ENCODE measurements at places on chromosomes 6 and 20.

- DNase-seq, result no peak
Measured at GRCh38 chr6:157471077-157471686, 90.2 kb downstream of the ZDHHC14 start.

DNA sequence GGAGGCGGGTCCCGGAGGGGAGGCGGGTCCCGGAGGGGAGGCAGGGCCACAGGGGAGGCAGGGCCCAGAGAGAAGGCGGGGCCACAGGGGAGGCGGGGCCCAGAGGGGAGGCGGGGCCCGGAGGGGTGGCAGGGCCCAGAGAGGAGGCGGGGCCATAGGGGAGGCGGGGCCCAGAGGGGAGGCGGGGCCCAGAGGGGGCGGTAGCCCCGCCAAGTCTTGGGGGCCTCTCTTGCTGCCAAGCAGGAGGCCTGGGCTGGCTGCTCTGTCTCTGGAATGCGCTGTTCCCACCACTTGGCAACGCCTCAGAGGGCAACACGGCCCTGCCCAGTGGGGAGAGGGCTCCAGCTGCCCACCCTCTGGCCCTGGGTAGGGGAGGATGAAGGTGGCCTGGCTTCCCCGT, 80.5 kb downstream of the YTHDF1 start:
- no peak for DNase-seq

- no peak for DNase-seq
Measured at GRCh38 chr6:129648819-129649491, 61.0 kb downstream of the ARHGAP18 start.

- no peak for DNase-seq
Measured at GRCh38 chr6:74764486-74764885, 441.4 kb downstream of the COL12A1 start.

DNA sequence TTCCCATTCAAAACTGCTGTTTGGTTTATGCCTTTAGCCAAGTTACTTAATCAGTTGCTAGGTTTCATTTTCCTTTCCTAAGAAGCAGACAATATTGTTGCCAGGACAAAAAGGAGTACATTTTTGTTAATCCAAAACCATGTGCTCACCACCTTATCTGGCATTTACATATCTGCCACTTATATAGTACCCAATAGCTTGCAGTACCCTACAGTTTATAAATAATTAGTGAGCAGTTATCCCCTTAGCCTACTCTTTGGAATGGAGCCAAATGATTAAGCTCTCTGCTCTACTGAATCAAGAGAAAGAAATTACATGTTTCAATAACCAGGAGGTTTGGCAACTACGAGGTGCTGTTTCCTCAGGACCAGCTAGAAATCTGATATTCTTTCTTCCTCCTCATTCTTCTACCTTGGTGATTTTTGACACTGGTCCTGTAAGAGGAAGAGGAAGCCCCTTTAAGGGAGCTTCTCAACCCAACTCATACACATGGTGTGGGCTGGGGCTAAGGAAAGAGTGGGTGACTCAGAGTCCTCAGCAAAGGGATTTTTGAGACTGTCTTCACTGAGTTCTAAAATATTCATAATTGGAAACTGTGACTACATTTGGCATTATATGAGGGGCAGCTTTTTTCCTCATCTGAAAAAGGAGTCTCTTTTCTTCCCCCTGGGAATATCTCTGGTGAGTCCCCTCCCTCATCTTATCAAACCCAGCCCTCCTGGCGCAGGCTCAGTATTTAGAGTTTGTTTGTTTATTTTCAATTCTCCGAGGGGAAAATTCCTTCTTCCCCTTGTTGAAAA, 1.5 kb downstream of the ZNFX1 start:
- no peak for DNase-seq

- no peak for DNase-seq
Measured at GRCh38 chr20:62252342-62252966, 14.1 kb downstream of the OSBPL2 start.

DNA sequence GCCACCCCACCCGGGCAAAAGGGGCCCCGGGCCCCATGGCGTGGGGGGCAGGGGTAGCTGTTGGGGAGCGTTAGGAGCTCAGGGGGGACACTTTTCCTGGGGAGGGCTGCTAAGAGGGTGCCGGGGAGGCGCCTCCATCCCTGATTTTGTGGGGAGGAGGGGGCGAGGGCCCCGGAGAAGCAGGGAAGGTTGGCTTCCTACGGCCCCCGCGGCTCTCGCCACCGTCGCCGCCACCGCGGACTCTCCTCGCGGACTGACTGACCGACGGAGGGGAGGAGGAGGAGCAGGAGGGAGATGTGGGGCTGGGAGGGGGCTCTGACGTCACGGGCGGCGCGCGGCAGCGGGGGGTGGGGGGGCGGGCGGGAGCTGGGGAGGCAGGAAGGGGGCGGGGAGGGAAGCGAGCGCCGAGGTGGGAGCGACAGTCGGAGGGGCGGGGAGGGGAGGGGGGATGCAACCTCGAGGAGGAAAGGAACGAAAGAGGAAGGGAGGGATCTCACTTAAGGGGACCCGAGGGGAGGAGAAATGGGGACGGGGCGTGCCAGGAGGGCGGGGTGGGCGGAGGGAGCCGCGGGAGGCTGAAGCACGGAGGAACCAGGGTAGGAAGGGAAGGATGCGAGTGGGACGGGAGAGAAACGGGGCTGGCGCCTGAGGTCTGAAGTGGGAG, 5.1 kb downstream of the GABBR1 start:
- no peak for DNase-seq

DNA sequence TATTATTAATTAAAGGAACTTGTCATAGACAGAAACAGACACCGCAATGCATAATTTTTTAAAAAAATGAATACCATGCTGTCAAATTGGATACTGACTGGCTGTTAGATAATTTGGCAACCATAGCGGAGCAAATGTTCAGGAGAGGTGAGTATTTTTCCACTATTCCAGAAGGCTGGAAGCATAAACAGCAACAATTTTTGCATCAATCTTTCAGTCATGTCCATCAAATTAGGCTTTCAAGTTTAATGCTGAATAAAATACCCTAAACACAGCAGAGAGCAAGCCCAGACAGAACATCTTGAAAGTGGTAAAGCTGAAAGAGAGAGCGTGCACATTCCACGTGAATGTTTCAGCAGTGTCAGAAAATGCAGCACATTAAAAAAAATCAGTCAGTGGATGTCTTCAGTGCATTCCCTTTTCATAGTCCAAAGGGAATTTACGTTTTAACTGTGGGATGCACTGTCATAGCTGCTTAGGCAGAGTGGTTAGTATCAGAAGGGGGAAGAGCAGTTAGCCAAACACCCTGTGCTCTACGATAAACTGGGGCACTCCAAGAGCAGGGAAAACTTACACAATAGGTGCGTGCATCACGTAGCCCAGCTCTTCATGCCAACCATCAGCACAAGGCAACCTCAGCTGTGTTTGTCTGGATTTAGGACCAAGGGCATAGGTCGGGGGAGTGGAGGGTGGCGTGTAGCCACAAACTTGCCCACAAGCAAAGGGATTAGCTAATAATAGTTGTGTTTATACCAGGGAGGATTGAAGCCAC, 116.2 kb upstream of the STMND1 start:
- no peak for DNase-seq

- DNase-seq, result no peak
Measured at GRCh38 chr6:159833556-159833955, 33.5 kb downstream of the PNLDC1 start.

GRCh38 chr6:43887340-43887858, 117.4 kb downstream of the VEGFA start:
- no peak for DNase-seq

GRCh38 chr6:53045891-53046673, 19.1 kb upstream of the FBXO9 start:
- no peak for DNase-seq

DNA sequence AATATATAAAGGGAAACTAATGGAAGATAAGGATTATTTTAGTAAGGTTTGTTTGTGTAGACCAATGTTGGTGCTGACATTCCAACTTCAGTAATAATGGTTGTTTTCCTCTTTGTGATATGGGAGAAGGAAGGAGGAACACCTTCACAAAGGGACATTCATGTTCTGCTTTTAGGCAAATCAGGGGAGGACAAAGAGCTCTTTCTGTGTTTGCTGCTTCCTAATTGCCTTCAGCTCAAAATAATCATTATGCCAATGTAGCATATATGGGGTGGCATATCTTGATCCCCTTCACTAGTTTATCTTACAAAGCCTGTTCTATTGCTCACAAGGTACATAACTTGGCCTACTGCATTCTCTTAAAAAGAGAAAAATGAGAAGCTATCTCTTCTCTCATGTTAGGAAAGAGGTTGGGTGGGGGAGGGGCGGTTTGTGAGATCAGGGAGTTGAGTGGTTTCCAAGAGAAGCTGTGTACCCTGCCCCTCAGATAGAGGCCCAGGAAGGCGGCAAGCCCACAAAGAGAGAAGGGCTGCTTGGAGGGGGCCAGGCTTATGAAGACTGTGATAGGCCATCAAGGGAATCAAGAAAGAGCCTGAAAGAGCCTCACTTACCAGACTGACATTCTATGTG, 4.7 kb upstream of the ADGRG6 start:
- no peak for DNase-seq

DNA sequence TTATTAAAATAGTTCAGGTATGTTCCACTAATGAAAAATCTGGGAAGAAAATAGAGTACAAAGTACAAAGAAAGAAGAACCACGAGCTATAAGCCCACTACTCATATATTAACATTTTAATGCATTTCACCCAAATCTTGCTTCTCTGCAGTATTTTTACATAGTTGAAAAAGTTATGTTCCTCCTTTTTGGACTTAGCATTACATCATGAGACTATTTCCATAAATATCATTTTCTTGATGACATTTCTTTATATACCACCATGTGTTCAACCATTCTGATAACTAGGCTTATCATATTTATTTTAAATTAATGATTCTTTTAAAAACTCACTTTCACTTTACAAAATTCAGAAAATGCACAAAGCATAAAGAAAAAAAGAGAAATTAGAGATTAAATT, 3.0 kb downstream of the IPCEF1 start:
- no peak for DNase-seq

DNA sequence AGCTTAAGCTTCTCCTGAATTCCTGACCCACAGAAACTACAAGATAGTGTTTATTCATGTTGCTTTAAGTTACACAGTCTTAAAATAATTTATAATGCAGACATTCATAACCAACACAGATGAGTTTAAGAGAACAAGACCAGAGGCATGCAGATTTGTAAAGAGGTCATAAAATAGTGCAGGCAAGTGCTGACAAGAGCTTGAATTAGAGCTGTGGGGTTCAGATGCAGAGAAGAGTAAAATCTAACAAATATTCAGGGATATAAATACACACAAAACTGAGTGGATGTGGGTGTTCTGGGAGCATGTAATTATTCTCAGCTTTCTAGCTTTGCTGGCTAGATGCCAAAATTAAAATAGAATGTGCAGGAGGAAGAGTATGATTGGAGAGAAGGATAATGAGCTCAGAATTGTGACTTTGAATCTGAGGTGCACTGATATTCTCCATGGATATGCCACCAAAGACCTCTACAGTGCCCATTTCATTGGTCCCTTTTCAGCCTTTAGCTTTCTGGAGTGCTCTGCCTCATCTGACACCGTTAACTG, 291.9 kb upstream of the SGK1 start:
- no peak for DNase-seq

GRCh38 chr6:109093732-109094415, 772 bp downstream of the SESN1 start:
- no peak for DNase-seq

- no peak for DNase-seq
Measured at GRCh38 chr6:37072526-37072925, 67.1 kb downstream of the FGD2 start.

DNA sequence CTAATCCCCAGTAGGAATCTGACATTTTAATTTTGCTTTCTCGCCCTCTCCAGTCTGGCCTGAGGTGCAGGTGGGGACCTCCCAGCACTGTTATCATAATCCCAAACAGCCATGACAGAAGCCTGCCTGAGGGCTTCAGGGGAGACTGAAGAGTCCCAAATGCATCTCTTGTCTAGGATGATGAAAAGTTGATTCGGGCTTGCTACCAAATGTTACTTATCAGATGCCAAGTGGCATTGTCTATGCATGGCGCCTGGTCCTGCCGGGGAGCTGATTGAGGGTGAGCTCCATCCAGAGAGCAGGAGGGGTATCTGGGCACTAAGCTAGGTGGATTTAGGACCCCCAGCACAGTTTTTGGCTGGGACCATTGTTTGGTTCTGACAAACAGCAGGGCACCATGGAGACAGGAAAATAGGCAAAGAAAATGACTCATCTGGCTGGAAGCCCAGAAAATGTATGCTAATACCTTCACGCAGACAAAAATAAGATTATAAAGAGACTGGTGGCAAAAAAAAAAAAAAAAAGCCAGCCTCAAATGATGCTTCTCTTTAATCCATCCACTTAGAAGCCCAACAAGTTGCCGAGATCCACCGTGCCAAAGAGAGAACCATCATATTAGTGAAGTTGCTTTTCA, 513.7 kb upstream of the SULF2 start:
- DNase-seq, result no peak

- DNase-seq, result no peak
Measured at GRCh38 chr6:76465410-76465809, 392.9 kb upstream of the IMPG1 start.

DNA sequence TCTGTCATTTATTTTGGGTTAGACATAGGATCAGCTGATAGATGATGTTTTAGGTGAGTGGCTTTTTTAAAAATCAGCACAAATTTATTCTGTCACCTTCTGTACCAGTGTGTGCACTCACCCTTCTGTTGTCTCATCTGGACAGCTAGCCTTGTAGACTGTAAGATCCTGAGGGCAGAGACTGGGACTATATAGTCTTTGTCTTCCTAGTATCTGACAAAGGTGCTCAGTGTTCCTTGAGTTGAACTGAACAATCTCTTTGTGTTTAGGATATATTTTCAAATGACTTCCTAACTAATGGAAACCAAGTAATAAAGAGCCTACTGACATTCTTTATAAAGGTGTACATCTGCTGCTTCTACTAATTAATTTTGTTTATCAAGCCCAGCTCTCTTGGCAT, 3.0 kb downstream of the DCBLD1 start:
- no peak for DNase-seq

- DNase-seq, result no peak
Measured at GRCh38 chr6:114342086-114342825, 567 bp downstream of the HS3ST5 start.

DNA sequence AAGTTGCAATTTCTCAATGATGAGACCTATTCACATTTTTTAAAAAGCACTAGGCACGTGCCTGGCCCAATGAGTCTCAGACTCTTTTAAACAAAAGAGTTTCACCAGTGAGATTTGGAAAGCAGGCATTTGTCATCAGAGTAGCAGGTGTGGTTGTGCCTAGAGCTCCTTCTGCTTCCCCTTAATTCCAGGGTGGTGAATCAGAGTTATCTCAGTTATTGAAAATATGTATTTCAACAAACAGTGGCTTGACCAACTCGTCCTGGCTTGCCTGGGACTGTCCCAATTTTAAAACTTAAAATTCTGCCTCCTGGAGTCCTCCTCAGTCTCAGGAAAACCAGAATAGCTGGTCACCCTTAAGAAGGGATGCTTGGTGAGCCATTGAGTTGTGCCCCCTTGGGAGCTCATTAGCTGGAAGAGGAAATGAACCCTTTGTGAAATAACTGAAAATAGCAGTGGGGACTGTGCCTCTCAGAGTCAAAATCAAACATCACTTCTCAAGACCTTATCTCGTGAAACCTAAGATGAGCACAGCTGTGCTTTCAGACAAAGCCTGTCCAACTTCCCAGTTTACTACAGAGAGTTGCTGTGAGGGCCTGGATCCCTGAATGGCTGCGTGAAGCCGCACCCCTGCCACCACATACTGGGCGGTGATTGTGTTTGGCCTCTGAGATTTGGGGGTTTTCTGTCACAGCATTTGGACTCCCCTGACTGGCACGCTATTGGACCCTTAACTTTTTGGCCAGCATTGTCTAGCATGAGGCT, 116.3 kb downstream of the ANKRD60 start:
- DNase-seq, result no peak

GRCh38 chr20:17730071-17730470, 30.3 kb downstream of the BANF2 start:
- no peak for DNase-seq

All from NCI-H187 treated with DMSO at 0.1 percent for 48 hours (cell line).